SHP77 treated with DMSO at 0.1 percent for 48 hours (cell line): ENCODE measurements at places on chromosomes 3 and 15.

- DNase-seq = no peak
These were observed 31.5 kb upstream of the ADAMTS17 start for GRCh38 chr15:100373120-100373896.

GRCh38 chr3:51949121-51949520 lies 6.1 kb upstream of the GPR62 start:
- DNase-seq = no peak

DNA sequence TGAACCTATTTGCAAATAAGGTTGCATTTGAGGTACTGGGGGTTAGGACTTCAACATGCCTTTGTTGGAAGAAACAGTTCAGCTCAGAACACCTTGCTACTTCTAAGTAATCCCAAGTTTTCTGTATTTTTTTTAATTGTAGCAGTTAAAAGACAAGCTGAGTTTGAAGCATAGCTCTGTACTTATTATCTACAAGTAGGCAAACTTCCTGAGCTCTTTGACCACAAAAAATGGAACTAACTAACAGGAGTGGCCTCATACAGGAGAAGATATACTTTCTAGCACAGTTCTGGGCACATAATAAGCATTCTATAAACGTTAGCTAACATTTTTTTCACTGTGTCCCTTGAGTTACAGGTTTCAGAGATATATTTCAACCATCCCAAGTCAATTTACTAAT lies 159.2 kb downstream of the CHST2 start:
- no peak for DNase-seq

- DNase-seq = no peak
These were observed 19.8 kb upstream of the DCLK3 start for GRCh38 chr3:36784138-36784635.

DNA sequence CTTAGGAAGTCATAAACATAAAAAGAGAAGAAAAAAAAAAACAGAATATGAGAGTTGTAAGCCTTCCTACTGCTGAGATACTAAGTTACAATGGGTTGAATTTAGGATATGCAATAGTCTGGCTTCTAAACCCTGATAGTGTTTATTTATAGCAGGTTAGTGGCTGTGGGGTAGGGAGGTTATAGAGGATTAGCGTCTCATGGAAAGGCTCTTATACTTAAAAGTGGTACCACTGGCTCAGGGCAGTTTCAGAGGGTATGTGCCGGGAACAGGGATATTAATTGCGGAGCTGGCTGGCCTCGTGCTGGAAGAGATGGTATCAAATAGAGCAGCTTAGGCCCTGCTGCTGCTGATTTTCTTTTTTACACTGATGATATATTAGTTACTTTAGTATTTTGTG lies 60.8 kb downstream of the PFN2 start:
- no peak for DNase-seq

DNA sequence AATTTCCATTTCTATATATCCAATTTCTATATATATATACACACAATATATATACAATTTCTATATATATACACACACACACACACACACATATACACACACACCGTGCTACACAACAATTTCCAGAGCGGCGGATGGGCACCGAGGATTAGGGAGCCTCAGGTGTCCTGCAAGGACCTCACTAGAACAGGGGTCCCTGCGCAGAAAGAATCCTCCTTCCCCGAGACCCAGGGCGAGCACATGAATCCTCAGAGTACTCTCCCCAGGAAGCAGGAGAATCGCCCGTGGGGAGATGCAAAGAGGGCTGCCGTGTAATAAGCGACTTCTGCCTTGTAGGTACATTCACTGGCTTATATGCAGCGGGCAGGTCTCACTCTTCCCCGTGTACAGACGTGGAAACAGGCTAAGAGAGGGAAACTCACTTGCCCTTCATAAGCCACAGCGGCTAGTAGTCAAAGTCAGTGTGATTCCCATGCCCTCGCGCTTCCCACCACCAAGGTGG lies 467 bp downstream of the PIF1 start:
- DNase-seq = no peak

DNA sequence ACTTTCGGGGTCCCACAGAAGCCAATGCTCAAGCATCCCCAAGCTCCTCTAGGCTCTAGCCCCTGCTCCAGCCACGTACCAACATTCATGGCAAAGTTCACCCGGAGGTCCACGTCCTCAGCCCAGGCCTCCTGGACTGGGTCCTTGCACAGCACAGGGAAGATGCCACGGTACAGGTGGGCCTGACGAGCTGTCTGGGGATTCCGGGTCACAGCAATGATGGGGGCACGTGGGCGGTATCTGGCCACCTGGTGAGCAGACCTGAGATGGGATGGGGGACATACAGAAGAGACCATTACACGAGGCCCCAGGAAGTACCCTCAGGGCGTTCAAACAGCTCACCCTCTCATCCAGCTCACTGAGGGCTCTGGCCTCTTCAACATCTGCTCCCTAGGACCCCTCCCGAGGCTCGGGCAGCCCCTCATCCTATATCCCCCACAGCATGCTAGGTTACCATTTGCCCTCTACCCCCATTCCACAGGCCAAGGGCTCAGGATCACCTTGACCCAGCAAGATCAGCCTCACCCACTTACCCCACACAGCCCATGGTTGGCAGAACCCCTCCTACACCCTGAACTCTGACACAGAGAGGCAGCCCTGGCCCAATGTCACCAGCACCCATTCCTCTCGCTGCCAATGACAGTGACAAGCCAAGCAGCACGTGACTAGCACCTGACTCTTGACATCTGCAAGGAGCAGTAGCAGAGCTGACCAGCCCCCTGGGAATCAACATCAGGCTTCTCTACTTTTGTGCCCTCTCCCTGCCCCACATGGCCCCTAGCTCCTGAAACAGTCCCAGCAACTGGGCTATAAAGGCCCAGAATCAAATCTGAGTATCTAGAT lies 3.0 kb upstream of the GRAMD2A start:
- no peak for DNase-seq

DNA sequence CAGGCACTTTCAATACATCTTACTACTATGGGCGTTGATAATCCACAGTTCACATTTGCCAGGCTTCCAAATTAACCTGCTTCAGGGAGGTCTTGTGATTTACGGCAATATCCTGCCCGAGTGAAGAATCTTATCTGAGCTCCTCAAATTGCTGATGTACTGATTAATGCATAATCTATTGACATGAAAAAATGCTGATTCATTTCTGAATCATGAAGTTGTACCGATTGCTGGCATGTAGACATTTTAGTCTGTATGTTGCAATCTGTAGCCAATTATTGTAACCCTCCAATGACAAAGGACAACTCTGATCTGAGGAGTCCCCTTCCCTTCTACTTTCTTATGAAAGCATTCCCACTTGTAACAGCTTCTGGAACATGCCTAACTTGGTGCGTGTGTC lies 97.2 kb downstream of the SEC22A start:
- no peak for DNase-seq

DNA sequence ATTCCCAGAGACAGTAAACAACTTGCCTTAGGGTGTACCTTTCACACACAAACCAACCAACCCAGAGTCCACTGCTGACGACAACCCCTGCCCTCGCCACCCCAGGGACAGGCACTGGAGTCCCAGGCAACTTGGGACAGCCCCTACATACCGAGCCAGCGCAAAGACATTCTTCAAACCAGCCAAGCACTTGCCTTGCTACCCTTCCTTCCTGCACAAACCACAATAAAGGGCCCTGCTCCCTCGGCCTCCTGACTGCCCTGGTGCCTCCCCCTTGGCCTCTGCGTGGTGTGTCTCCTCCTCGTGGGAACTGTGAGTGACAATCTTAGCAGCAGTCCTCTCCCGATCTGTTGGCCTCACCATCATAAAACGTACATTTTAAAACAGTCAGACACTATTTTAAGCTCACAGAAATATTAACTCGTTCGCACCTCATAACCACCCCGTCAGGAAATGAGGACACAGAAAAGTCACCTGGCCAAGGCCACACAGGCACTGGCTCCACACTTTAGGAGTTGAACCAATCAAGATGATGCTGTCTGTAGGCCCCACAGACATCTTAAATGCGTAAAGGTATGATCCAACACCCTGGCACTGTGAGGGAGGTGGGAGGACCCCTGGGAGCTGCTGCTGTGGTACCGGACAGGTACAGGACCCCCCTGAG lies 113.8 kb downstream of the ADCY5 start:
- no peak for DNase-seq

DNA sequence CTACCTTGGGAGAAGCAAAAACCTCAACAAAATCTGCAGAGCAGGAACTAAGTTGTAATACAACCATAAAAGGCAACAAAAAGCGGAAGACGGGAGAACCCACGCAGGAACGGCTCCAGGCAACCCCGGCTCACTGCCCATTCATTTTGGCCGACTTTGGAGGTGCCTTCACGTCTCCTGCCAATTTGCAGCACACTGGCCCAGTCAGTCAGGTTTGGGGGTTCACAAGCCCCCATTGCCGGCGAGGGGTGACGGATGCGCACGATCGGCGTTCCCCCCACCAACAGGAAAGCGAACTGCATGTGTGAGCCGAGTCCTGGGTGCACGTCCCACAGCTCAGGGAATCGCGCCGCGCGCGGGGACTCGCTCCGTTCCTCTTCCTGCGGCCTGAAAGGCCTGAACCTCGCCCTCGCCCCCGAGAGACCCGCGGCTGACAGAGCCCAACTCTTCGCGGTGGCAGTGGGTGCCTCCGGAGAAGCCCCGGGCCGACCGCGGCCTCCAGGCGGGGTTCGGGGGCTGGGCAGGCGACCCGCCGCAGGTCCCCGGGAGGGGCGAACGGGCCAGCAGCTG lies 463 bp downstream of the TERC start:
- DNase-seq = no peak

DNA sequence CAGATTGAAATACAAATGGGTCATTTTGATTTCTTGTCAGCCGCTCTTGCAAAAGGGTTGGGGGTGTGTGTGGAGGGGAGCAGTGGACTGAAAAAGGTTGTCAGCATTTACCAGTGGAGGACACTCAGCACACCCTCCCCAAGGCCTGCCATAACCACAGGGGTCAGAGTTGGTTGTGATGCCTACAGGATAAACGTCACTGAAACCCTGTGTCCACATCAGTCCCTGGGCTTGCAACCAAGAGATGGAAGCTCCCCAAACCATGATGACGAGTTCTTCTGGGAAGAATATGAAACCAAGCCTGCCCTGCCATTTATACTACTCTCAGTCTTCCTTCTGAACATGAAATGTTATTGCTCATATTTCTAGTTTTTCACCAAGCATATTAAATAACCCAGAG lies 54.0 kb upstream of the UMPS start:
- no peak for DNase-seq

DNA sequence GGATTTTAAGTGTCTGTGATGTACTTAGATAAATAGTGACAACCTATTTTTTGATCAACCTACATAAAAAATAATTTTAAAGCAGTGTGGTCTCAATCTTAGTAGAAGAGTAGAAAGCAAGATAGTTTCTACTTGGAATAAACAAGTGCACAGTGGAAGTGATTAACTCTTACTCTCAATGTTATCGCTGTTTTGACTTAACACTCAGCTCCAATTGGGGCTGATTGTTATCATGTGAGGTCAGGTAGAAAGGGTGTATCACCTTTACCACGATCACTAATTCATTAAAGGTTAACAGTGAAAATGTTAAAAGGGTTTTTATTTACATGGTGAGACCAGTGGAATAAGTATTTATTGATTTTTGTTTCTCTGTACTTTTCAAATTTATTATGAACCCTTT lies 22.4 kb upstream of the APH1B start:
- no peak for DNase-seq

DNA sequence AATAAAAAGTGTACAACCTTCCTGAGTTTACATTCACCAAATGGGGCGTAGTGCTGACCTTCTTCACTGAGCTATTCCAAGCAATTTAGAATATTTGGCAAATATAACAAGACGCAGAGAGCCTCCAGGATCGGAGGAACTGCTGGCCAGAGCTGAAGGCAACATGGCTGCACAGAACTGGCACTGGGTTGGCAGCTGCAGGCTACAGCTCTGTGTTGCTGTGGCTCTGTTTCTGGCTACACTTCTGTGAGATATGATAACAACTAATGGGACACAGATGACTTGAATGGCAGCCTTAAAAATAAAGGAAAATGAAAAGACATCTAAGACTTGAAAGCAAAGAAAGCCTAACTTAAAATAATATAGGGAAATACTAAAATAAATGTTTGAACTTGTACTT lies 10.8 kb upstream of the SLC6A20 start:
- no peak for DNase-seq

GRCh38 chr15:41634072-41634626 lies 26.1 kb upstream of the MGA start:
- no peak for DNase-seq

- no peak for DNase-seq
These were observed 7.6 kb downstream of the KLHL40 start for GRCh38 chr3:42692667-42693529.

GRCh38 chr3:164186095-164186494 lies 892.2 kb downstream of the SI start:
- no peak for DNase-seq

GRCh38 chr3:100024520-100025303 lies 89.6 kb downstream of the FILIP1L start:
- no peak for DNase-seq

DNA sequence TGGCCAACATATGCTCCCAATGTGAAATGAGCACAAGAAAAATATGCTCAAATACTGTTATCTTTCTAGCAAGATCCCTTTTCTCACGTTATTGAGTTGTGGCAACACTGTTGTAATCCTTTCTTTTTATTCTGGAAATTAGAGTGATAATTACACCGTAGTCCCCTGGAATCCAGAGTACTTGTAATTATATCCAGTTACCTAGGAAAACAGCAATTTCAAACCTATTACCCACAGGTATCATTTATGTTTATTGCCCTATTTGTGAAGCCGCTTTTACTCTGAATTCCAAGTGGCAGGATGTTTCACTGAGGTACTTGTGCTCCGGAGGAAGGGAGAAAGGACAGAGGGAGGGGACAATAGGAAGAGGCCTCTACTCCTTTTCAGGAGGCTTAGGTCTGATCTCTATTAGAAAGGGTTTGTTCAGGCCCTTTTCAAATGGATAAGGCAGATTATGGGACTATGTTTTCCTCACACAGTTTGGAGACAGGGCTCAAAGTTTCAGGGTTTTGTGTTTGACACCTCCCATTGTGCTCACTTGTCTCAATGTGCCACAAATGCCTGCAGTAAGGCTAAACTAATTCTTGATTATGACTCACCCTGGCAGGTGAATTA lies 646.6 kb downstream of the TUSC7 start:
- DNase-seq = peak; percentile 57

DNA sequence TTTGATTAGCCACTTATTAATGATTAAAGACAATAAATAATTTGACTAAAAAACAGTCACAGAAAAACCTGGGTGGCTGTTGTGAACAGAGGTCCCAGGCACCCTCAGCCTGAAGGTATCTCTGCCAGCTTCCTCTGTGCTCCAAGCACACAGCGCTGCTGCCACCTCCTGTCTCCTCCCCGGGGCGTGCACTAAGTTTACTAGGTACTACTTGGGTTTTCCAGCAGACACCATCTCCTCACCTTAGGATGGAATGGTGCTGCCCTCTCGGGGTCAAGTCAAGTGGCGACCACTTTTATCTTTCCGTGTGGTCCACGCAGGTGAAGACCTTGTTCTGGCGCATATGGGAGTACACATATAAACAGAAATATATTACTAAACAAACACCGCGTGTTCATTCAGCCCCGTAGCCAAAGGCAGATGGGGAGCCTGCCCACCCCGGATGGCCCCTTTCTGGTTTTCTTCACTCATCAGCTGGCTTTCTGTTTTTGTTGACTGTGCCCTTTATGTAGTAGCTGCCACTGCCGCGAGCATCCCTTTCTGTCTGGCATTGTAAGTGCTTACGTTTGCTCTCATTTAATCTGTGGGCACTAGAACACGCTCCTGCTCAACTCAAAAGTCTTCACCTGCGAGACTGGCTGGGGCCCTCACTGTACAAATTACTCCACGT lies 128.0 kb downstream of the LRIG1 start:
- DNase-seq = peak; percentile 17

- DNase-seq = no peak
These were observed 72.3 kb upstream of the LRIG1 start for GRCh38 chr3:66572938-66573710.
